Nephron progenitor cell (in vitro differentiated cells): ENCODE measurements at places on chromosomes 2 and 18.

DNA sequence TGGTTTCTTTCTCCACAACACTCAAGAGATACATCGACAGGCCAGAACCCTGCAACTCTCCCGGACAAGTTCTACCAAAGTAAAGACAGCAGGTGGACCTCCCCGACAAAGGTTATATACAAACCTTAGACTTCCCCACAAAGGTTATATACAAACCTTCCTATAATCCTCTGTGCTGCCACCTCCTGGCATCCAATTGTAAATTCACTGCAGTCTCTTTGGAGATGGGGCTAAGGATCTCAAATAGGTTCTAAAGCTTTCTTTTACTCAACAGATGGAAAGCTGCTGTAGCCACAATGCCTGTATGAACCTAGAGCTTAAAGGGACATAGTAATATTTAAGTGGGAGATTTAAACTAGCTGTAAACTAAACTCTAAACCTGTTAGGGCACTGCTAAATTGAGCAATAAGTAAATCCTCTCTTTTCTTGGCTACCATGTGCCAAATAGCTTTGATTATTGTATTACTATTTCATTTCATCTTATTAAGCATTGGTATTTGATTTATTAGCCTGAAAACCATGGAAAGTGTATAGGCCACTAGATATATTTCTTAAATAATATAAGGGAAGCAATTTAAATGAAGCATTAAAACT, 9.8 kb upstream of the MREG start:
- DNase-seq, result peak; percentile 54

DNA sequence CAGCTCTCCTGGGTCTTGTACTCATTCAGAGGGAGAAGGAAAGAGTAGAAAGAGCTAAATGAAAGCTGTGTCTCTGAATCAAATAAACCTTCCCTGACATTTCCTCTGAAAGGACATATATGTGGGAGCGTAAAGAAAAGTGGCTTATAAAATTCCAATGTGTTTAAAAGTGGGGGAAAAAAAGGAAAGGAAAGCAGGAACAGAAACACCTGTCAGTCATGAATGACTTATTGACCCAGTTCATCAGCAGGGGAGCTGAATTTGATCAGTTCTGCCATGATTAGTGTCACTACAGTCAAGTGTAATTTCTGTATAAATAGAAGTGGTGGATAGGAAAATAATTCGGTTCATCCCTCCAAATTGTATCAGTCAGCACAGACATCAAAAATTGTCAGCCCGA, 382.5 kb downstream of the ERBB4 start:
- DNase-seq, result no peak

DNA sequence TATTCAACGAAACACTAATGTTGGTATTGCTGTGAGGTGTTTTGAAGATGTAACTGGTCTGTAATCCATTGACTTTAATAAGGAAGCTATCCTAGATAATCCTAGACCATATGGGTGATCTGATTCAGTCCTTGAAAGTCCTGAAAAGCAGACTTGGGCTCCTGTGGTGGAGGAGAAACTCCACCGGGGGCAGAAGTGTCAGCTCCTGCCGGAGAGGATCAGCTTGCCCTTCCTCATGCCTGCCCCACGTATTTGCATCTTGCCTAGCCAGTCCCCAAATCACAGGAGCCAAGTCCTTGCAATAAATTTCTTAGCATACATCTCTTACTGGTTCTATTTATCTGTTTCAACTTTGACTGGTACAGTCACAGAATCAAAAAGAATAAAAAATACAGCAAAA, 144.2 kb upstream of the DLGAP1 start:
- peak; percentile 9 for DNase-seq

DNA sequence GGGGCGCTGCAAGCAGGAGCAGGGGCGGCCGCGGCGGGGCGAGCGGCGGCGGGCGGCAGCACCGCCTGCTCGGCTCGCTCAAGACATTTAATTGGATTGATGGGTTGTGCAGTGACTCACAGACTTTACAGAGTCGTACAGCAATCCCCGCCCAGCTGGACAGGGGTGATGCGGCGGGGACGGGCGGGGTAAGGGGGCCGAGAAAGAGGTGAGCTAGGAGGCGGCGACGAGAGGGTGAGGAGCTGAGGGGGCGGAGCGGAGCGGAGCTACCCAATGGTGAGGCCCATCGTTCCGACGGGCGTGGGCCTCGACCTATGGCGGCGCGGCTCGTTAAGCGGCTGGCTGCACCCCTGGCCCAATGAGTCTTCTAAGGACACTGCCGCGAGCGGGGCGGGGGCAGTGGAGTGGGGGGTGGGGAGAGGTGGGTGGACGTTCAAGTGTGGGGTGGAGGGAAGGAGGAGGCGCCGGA, 97.1 kb upstream of the SERTAD2 start:
- DNase-seq, result peak; percentile 98

GRCh38 chr2:201128933-201129505, 13.1 kb downstream of the CFLAR start:
- no peak for DNase-seq

DNA sequence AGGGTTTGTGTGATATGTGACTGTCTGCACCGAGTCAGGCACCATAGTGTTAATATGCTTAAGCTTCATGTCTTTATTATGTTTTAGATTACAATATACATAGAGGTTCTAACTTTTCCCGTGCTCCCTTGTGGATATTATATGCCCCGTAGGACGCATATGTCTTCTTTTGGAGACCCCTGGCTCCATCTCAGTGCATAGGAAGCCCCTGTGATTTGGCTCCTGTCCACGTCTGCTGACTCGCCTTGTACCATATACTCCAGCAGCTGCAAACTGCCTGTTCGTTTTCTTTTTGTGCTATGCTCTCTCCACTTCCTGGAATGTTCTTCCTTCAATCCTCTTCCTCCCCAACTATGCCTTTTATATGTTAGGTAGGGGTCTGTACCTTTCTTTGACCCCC, 110.9 kb downstream of the PTRHD1 start:
- DNase-seq, result no peak

DNA sequence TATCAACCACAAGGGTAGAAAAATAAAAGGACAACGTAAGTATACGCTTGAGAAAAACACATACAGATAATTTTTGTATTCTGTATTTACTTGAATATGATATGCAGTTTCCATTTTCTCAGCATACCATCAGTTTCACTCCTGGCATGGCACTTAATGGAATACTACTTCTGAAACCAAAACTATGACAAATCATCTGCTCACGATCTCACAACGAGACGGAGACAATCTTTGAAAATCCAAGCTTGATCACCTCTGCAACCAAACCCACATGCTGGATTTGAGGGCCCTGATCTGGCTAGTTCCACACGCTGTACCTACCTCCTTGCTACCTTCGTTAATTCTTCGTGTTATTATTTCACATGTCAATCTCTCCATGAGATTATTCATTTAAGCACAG, 387.6 kb downstream of the NBAS start:
- no peak for DNase-seq

DNA sequence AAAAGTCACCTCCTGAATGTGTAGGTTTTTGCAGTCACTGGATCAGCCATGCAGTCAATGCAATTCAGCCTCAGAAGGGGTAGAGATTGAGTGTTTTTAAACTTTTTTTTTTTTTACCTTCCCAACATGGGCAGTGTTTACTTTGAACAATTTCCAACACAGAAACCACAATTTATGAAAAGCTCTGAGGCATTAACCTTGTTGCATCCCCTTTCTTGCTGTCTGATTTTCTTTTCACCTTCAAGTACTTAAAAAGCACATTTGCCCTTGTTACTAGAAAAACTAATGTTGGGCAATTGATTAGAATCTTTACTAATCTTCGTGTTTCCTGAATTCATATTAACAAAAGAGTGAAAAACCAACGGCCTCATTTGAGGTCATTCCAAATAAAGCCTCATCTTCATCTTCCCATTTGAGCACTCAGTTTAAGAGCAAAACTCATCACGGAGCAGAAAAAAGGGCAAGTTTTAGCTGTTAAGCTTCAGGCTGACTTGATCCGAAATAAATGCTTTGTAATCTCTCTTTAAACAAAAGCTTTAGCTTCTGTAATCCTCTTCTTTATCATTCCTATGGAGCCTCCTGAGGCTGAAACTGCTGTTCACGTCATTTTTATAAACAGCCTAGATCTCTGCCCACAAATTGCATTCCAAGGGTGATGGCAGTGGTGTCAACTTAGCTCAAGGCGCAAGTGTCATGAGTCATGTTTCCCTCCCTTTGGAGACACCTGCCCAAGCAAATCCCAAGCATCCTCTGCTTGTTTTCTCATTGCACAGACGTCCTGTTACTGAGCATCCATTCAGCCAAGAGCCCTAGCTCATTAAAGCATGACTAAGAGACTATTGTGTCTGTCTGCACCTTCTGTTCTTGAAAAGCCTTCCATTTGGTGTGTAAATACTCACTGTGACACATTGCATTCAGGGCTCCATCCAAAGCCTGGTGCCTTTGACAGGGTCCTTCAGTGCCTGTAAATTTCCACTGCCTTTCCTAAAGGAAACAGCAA, 107.7 kb downstream of the HNMT start:
- no peak for DNase-seq

- DNase-seq, result no peak
Measured at GRCh38 chr2:151669585-151670081, 64.6 kb downstream of the NEB start.

DNA sequence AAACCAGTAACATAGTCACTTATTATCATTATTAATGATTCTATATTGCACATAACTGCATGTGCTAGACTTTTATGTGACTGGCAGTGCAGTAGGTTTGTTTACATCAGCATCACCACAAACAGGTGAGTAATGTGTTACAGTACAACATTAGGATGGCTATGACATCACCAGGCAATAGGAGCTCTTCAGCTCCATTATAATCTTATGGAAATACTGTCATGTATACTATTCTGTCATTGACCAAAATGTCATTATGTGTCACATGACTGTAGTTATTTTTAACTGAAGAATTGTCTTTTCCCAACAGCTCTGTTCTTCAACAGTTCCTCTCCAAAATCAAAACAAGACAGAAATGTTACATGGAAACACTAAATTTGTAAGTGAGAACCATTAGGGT, 96.3 kb downstream of the C18orf54 start:
- no peak for DNase-seq

DNA sequence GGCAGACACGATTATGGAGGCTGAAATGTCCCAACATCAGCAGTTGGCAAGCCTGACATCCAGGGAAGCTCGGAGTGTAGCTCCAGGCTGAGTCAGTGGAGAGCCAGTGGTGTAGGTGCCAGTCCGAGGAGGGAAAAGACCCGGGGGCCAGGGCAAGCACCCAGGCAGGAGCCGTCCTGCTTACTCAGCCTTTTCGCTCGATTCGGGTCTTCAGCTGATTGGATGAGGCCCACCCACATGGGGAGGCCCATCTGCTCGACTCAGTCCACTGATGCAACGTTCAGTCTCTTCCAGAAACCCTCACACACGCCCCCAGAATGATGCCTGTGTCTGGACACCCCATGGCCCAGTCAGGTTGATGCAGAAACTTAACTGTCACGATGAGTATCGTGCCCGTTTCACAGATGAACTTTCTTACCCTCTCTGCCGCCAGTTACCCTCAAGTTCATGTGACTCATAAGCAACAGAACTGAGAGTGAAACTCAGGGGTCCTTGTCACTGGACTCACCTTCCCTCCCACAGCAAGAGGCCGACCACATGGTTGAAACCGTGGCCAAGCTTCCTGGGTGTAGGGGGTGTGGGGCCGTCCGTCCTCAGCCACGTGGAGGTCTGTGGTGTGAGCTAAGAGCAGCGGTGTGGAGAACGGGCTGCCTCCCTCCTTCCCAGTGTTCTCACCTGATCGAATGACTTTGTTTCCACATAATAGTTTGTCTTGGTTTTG, 197.4 kb upstream of the HDAC4 start:
- DNase-seq, result no peak

- no peak for DNase-seq
Measured at GRCh38 chr18:21745231-21745630, 4.6 kb downstream of the MIB1 start.

GRCh38 chr2:239777219-239777618, 247.9 kb downstream of the NDUFA10 start:
- DNase-seq, result no peak

DNA sequence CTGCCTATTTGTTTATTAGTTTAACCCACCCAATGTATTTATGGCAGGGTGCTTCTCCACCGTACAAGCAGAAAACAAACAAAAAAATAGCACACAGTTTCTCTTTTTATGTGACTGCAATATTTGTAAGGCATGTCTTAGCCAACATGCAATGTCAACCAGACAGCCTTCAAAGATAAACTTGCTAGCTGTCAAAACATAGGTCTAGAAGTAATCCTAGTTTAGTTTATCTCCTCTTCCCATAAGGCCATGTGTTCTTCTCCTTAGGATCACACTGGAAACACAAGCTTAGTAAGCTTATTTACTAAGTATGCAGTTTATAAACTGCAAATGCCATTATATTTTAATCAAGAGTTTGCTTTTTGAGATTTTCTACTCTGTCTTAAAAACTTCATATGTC, 75.6 kb downstream of the LDAH start:
- no peak for DNase-seq

GRCh38 chr2:197675246-197675645, at the start of gene RFTN2:
Gene RFTN2 (minus strand): TSS chr2:197675587. CDS start chr2:197675458, 129 bp downstream.
- no peak for DNase-seq

DNA sequence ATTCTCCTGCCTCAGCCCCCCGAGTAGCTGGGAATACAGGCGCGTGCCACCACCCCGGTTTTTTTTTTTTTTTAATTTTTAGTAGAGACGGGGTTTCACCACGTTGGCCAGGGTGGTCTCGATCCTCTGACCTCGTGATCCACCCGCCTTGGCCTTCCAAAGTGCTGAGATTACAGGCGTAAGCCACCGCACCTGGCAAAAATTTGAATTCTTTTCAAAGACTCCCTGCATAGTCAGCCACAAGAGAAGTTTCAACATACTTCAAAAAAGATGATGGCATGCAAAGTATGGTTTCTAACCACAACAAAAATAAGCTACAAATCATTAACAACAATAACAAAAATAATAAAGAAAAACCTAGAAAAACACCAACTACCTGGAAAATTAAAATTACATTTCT, 22.0 kb downstream of the HYCC2 start:
- no peak for DNase-seq

GRCh38 chr2:237035781-237036475, 49.8 kb upstream of the COPS8 start:
- DNase-seq, result no peak

GRCh38 chr2:10014418-10015190, 28.7 kb upstream of the KLF11 start:
- DNase-seq, result no peak

DNA sequence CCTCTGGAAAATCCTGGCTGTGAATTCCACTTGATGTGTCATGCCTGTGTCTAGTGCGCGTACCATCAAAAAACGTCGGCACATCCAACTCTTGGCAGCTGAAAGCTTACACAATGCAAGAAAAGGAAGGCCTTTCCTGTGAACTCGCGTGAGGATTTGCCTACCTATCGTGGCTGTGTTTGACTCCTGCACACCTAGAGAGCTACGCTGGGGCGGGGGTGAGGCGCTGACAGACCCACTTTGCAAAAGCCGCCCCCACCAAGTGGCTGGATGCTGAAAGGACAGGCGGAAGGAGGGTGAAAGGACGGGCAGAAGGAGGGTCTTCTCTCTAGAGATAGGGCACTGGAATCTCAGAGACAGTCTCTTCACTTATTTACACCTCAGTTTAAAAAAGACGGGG, 270.1 kb downstream of the EIPR1 start:
- DNase-seq, result no peak
